NCI-H1092 (cell line): ENCODE measurements at places on chromosomes 16 and 17.
A peak's percentile ranks its signal among the peaks of the same experiment; 100 is the strongest.

GRCh38 chr17:20926532-20926931 lies 116.3 kb downstream of the USP22 start:
- DNase-seq = no peak

GRCh38 chr16:67562526-67562917 lies at the start of gene CTCF:
TSS of gene CTCF (plus strand) at chr16:67562526. CDS start at chr16:67610833, 48,307 bp downstream.
- DNase-seq = peak; percentile 76

DNA sequence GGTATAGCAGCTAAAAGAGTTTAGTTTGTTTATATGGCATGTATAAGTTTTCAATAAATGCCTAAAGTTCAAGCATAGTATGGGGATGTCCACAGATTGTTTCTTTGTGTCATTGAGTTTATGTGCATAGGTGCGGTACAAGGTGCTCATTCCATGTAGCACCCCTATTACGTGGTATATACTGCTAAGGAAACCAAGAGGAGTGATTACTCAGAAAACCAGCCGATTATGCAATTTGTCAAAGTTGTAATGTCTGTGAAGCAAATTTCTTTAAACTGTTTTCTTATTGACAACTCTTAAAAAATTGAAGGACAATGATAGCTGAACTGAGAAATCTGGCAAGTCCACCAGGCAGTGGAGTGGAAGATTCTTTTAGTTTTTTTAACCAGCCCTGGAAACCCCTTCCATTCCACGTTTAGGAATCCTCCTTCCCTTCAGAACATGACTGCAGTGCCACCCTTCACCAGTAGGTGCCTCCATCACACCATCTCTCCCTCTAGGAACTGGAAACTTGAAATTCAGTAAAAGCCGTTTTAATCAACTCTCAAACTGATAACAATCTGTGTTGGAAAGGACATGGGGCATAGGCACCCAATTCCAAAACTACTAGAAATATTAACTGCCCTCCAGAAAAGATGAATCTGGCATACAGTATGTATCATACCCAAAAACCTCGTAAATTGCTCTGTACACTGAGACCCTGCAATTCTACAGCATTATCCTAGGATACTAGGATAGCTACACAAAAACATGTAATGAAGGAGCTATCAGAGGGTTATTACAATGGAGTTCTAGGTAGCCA lies 43.5 kb downstream of the REXO5 start:
- DNase-seq = peak; percentile 21

- DNase-seq = no peak
Observed at GRCh38 chr16:83717308-83717707, 90.5 kb upstream of the HSBP1 start.

- peak; percentile 17 for DNase-seq
Observed at GRCh38 chr16:23952128-23952970, 116.6 kb downstream of the PRKCB start.

DNA sequence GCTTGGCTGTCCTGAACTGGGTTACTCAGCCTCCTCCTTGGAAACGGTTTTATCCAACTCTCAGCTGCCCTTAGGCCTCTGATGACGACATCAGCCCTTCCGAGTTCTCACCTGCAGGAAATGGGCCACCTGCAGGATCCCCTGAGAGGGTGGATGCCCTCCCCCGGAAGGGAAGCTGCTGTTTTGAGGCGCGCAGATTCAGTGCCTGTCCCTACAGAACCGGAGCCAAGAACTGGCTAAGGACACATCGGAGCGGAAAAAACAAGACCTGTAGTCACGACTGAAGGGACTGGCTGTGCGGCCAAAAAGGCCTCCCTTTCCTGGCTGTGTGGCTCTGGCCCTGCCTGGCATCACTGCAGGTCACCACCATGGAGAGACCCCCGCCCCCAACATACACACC lies 11.7 kb upstream of the C16orf95 start:
- no peak for DNase-seq

- no peak for DNase-seq
Observed at GRCh38 chr16:17552351-17552750, 81.6 kb upstream of the XYLT1 start.

DNA sequence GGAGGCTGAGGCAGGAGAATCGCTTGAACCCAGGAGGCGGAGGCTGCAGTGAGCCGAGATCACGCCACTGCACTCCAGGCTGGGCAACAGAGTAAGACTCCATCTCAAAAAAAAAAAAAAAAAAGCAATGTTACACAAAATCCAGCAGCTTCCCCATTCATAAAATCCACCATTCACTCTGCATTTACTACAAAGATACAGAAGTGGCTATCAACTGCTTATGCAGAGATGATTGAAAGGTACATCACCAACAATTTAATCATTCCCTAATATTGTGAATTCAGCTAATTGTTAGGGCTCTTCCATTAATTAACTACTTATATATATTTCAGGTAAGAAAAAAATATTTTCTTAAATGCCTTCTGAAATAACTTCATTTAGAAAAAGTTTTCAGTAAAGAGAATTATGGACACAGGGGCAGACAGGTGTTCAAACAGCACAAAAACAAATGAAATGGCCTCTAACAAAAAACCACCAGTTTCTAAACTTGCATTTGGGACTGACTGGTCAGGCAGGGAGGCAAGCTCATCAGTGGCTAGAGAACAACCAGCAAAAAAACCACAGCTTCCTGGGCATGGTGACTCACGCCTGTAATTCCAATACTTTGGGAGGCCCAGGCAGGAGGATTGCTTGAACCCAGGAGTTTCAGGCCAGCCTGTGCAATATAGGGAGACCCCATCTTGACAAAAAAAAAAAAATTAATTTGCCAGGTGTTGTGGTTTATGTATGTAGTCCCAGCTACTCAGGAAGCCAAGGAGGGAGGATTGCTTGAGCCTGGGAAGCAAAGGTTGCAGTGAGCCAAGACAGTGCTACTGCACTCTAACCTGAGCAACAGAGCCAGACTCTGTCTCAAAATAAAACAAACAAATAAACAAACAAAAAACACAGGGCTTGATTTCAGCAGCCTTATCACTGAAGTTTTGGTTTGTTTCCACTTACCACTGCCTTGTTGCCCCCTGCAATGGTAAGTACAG lies 26.3 kb downstream of the ERN1 start:
- no peak for DNase-seq

GRCh38 chr16:20910781-20911321 lies 10.3 kb downstream of the LYRM1 start:
- no peak for DNase-seq

GRCh38 chr16:11333010-11333409 lies 12.2 kb upstream of the RMI2 start:
- no peak for DNase-seq

GRCh38 chr17:16935241-16935663 lies 36.7 kb downstream of the TNFRSF13B start:
- no peak for DNase-seq

- DNase-seq = no peak
Observed at GRCh38 chr17:19378416-19379360, at the start of gene MAPK7. TSS of gene MAPK7 (plus strand) at chr17:19378498. CDS start at chr17:19378901, 403 bp downstream.

- DNase-seq = no peak
Observed at GRCh38 chr16:57100445-57100844, 8.1 kb downstream of the CPNE2 start.

GRCh38 chr16:26026709-26027450 lies 335.1 kb downstream of the HS3ST4 start:
- DNase-seq = no peak

DNA sequence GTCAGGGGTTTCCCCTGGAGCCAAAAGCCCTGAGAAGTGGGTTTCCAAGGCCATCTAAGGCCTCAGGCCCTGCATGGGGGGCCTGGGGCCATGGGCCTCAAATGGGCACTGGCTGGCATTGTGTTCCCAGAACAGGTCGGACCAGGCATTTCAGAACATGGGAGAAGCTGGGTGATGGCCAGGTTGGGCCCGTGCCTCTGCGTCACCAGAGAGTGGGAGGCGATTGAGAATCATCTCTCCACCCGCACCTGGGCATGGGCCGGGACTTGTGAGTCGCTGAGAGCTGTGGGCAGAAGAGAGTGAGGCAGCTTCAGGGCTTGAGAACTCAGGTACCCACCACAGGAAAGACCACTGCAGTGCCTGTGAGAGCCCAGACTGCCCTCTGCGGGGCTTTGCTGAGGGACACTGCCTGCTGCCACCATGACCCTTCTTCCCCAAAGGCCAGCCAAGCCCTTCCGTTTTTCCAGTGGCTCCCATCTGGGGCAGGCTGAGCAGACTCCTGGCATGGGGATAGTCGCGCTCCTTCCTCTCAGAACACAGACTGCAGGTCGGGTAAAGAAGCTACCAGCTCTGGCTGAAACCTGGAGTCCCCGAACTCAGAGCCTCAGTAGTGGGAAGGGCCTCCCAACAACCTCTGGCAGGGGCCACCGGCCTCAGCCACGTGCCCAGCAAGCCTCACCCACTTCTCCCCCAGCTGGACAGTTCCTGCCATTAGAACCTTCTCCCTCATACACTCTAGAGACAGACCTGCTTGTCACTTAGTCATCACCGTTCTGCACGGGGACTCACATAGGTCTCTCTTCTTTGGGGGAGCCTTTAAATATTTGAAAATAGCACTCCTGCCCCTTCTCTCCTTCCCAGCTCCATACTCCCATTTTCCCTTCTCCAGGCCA lies 1.6 kb downstream of the RAB11FIP4 start:
- DNase-seq = no peak

DNA sequence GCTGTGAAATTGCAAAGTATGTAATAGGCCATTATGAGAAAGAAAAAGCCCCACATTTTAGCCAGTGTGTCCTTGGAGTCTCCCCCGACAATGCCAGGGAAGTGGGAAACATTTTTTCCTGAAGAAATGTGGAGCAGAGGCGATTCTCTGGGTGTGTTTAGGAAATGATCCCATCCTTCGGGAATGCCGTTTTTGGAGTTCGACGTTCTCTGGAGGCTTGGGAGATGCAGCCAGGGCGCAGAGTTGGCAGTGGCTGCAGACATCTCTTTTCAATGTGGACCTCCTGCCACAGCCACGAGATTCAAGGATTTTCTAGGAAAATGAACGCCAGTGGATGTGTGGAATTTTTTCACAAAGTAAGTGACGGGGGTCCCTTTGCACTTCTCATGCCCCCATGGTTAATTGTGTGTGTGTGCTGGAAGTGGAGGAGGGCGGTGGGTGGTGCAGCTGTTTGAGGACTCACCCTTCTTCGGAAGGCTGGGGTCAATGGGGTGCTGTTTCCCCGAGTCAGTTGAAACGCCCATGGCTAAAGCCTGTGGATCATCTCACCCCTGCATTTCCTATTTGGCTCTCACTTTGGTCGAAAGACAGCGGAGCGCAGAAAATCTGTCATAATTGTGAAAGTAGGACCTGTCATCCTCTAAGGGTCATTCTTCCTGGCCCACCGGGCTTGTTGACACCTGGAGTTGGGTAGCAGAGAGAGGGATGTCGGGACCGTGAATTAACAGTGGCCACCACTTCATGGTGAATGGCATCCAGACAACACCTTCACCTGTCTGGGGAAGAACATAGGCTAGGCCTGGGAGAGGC lies 73.2 kb downstream of the CMIP start:
- no peak for DNase-seq

DNA sequence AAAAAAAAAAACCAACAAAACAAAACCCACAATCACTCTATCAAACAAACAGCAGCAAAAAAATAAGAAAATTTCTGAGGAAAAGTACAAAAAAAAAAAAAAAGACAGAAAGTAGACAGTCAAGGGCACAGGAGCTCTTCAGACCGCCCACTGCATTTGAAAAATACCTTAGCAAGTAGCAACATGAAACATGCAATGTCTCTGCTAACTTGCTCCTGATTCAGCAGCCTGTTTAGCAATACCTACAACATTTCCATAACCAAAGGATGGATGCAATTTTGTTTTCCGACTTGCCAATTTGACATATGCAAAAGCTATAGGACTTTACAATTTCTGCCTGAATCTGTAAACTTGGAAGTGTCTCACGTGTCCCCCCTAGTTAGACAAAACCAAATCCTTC lies 57.4 kb downstream of the SYNRG start:
- no peak for DNase-seq

DNA sequence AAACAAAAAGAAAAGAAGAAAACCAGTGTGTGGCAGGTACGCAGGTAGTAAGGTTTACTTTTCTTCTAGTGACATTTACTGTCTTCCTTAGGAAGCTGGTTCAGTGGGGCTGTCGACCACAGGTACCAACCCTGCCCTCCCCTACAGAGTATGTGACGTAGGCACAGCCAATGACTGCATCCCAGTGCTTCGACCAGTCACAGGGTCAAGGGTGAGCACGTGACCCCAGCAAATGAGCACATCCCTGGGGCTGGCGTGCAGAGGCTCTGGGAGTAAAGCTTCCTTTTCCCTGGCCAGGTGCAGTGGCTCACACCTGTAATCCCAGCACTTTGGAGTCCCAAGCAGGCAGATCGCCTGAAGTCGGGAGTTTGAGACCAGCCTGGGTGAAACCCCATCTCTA lies 38.9 kb upstream of the PLCG2 start:
- DNase-seq = no peak

DNA sequence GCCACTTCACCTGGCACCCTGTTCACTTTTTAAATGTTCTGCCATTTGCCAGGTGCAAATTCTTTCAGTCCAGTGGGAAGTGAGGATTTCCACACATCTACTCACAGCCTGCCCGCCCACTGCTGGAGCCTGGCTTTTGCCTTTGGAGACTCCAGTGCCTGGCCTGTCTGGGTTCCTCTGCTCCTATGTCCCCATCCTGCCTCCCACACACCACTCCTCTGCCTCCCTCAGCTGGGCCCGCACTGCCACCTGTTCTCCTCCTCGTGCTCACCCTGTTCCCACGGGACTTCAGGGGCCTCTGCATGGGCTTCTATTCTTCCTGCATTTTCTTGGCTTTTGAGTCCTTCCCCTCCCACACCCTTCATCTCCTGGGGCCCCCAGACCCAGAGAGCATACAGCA lies 7.9 kb upstream of the NDRG4 start:
- DNase-seq = no peak

- no peak for DNase-seq
Observed at GRCh38 chr16:27254262-27254811, 14.2 kb downstream of the NSMCE1 start.

GRCh38 chr16:72532906-72533410 lies 361.0 kb upstream of the PMFBP1 start:
- no peak for DNase-seq

GRCh38 chr17:3946711-3947235 lies 17.5 kb downstream of the ATP2A3 start:
- no peak for DNase-seq
